Thoracic aorta endothelial cell (primary cell): ENCODE measurements at places on chromosomes 1 and 21. TPM values are rescaled to one million over a fixed set of nuclear protein-coding genes. Genes with fewer than 3 reads are reported as not detected.

Gene AADACL4
- not detected in 2 replicates for total RNA-seq

Gene CELA3A
- total RNA-seq = not detected in 2 replicates

Gene TRIM58
- total RNA-seq = 0.40 and 0.43 TPM in 2 replicates

Gene C1orf94
- not detected in 2 replicates for total RNA-seq

Gene SLC16A1
- 175 and 198 TPM in 2 replicates for total RNA-seq

Gene DMRTA2
- not detected in 2 replicates for total RNA-seq
